Hindlimb muscle (tissue), 1 donor: ENCODE measurements at places on chromosomes 11 and 22.

DNA sequence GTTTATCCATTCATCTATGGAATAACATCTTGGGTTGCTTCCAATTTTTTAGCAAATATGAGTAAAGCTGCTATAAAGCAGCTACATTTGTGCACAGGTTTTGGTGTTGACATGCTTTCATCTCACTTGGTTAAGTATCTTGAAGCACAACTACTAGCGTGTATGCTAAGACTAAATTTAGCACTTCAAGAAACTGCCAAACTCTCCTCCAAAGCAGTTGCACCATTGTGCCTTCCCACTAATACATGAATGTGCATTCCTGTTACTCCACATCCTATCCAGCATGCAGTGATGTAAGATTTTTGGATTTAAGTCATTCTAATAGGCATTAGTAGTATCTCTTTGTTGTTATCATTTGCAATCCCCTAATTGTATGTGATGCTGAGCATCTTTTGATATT, 230.7 kb downstream of the KCNA4 start:
- DNase-seq = no peak

DNA sequence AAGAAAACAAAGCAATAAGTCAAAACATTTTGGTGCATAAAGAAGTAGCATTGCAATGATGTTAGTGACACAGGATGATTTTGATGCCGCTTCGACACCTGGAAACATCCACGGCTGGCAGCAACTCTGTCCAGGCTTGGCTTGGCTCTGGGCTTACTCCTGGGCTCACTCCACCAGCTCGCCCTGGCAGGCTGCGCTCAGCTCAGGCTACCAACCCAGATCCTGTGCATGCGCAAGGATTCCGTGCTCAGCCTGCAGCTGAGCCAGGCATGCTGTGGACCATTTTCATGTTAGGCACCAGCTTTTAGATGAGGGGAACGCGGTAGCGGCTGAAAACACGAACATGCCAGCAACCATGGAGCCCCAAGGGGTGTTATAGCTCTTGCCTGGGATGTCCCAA, 66.0 kb downstream of the SLC25A17 start:
- DNase-seq = no peak

- no peak for DNase-seq
Measured at GRCh38 chr11:112200252-112200651, 24.9 kb downstream of the BCO2 start.

- no peak for DNase-seq
Measured at GRCh38 chr11:76243193-76243956, 37.1 kb upstream of the WNT11 start.

DNA sequence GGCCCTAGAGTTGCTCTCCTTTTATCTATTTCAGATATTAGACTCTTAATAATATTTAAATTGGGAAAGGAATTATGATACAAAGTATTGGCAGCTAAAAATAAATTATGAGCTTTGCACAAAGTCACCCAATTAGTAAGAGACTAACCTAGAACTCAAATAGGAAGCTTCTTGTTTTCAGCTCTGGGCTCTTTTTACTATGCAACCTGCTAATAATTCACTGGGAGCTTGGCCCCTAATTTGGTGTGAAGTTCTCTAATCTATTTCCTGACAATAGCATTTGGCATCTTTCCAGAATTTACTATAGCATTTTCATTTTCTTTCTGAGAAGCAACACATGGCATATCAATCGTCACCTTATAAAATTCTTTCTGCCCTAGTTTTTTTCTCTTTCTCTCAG, 727.7 kb upstream of the ANO5 start:
- DNase-seq = no peak

DNA sequence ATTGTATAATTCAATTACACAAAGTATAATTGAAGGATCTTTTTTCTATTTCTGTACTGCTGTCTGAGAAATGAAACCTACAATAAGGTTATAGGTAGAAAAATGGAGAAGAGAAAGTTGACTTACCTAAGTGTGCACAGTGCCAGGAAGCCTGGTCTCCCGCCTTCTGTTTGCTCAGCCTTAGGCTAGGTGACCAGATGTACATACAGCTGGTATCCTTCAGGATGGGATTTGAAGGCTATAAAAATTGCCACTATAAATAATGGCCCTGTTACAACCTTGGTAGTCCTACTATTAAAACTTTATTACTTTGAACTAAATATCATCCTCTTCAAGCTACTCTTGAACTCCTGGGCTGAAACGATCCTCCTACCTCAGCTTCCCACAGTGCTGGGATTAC, 19.7 kb downstream of the OR51E2 start:
- DNase-seq = no peak

DNA sequence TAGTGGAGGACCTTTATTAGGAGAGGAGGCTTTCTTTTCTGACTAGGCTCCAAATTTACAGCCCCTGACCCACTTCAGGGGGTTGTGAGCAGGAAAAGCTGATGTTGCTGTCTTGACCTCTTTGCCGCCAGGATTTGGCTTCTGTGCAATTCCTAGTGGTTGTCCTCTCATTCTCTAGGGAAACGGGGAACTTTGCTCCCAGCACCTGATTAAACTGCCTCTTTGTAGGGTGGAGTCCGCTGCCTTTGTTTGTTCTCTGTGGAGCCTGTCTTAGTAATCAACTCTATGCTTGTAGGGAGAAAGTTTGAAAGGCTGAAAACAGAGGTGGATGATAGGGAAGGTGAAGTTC, 16.3 kb downstream of the CTNND1 start:
- no peak for DNase-seq

DNA sequence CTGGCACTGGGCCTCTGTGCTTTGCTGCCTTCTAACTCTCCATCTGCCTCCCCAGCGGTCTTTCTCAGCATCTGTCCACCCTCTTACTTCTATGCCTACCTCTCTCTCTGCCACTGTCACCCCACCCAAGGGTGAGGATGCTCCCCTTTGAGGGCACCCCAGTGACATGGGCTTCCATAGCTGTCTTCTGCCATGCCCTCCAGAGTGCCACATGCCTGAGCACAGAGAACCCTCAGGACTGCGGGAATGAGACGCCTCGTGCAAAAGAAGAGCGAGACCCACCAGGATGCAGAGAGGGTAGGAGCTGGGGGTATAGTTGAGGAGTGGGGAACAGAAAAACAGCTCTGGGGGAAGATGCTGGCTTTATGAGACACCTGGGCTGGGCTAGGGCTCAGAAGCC, 64.3 kb downstream of the BTG4 start:
- no peak for DNase-seq

DNA sequence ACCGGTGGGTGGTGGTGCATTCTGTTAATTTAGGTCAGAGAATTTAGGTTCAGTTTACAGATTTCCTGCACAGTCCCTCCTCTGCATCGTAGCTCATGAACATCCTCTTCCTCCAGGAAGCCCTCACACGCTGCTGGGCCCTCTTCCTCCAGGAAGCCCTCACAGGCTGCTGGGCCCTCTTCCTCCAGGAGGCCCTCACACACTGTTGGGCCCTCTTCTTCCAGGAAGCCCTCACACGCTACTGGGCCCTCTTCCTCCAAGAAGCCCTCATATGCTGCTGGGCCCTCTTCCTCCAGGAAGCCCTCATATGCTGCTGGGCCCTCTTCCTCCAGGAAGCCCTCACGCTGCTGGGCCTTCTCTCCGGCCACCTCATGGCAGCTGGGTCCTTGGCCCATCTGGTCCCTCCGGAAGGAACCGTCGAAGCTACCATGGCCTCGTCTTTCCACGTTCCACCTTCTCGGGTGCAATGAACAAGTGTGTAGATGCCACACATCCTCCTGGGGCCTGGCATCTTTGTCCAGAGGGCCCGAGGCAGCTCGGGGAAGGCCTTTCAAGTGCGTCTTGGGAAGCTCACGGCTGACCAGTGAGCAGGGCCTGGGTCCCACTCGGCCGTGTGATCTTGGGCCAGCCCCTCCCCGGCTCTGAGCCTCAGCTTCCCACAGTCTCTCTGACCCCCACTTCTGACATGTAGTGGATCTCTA, 58.9 kb upstream of the PPARA start:
- no peak for DNase-seq

DNA sequence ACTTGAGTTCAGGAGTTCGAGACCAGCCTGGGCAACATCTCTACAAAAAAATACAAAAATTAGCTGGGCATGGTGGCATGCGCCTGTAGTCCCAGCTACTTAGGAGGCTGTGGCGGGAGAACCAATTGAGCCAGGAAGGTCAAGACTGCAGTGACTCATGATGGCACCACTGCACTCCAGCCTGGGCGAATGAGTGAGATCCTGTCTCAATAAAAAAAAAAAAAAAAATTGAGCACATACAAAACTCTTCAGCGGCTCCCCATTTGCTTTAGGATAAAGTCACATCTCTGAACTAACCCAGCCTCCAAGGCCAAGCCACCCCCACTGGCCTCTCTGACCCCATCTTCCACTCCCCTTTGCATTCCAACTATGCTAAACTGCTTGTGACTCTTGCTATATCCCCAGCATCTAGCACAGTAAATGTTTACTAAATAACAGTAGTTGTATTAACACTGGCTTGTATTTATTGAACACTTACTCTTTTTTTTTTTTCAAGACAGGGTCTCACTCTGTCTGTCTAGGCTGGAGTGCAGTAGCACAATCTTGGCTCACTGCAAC, 28.9 kb downstream of the CREB3L1 start:
- DNase-seq = no peak

DNA sequence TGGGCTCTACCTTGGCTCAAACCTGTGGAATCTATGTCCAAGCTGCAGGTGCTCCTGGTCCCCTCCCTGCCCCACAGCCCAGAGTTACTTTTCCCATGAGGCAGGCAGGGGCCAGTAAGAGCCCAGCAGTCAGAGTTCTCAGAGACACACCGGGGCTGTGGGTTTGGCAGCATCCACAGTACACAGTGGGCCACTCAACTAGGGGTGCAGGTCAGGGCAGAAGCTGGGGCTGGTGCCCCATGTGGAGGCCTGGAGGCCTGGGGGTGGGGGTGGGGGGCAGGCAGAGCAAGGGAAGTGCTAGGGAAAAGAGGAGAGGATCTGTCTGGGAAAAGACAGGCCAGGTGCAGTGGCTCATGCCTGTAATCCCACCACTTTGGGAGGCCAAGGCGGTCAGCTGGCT, 2.5 kb downstream of the UPK2 start:
- no peak for DNase-seq

DNA sequence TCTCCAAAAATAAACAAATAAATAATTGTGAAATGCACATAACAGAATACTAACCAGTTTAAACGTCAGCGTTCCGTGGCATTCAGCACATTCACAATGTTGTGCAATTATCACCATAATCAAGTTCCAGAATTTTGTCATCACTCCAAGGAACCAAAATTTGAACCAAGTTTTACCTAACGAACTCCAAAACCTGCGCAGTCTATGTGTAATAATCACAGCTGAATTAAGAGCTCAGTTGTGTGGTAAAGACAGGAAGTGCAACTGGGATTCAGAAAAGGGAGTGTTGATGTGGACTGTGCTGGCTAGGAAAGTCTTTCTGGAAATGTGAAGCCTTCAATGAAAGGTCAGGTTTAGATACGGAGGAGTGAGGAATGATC, 5.4 kb upstream of the MCAM start:
- DNase-seq = no peak

DNA sequence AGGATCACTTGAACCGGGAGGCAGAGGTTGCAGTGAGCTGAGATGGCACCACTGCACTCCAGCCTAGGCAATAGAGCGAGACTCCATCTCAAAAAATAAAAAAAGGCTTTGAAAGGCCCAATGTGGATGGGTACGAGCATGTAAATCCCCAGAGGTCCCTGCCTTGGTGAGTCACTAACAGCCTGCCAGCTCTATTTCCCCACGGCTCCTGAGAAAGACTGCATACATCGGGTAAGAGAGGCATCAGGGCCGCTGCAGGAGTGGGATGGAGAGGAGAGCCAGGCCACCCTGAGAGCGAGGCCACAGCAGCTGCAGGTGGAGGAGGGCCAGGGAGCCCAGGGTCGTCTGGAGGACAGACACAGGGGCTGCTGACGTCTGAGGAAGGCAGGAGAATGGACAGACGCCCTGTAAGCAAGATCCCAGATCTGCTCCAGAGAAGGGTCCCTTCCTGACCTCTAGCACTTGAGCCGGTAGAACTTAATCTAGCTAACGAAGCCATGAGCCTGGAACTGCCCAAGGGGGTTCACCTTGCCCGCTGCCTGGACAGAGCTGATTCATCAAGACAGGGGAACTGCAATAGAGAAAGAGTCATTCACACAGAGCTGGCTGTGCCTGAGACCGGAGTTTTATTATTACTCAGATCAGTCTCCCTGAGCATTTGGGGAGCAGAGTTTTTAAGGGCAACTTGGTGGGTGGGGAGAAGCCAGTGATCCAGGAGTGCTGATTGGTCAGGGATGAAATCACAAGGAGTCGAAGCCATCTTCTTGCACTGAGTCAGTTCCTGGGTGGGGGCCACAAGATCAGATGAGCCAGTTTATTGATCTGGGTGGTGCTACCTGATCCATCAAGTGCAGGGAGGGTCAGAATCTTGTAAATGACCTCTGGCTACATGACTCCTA, 5.1 kb upstream of the KRTAP5-9 start:
- no peak for DNase-seq

GRCh38 chr22:39290724-39291161, 28.7 kb downstream of the RPL3 start:
- no peak for DNase-seq

DNA sequence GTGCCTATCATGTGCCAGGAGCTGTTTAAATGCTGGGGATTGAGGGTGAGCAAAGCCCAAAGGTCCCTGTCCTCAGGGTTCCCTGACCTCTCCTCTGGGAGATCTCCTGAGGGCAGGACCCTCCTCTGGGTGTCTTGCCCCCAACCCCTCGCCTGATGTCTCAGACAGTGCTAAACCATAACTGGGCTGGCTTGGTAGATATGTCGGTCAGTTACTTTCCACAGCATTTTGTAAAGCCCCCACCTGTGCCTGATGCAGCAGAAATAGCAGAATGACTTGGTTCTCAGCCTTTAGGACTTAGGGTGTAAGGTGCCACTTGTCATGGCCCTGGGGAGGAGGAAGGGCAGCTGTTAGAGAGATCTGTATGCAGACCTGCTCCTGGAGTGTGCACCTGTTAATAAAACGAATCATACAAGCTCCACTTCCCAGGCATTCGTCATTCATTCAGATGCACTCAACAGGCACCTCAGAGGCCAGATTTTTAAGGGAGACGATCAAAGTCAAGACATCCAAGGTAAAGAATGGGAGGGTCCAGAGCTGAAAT, 88.1 kb downstream of the TP53I11 start:
- DNase-seq = no peak

DNA sequence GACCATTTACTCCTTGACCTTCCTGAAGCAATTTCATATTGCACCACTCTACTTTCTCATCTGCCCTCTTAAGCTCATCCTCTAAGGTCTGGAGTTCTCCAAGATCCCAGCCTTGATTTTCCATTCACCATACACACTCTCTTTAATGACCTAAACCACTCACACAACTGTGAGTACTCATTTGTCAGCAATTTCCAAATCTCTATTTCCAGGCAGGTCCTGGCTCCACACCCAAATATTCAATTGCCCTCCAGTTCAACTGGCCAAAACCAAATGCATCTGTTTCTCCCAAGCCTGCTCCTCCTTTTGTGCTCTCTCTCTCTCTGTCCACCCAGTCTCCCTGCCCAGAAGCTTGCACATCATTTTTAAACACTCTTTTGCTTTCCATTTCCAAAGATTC, 39.6 kb downstream of the NEU3 start:
- DNase-seq = no peak

GRCh38 chr22:24973872-24974271, 21.4 kb downstream of the KIAA1671 start:
- DNase-seq = no peak

GRCh38 chr11:122979815-122980595, 1.6 kb downstream of the BSX start:
- no peak for DNase-seq
